ENCODE measurements at places on chromosomes 12 and 14.

- DNase-seq = no peak
Measured at GRCh38 chr14:47507861-47508260, 167.5 kb downstream of the MDGA2 start.

DNA sequence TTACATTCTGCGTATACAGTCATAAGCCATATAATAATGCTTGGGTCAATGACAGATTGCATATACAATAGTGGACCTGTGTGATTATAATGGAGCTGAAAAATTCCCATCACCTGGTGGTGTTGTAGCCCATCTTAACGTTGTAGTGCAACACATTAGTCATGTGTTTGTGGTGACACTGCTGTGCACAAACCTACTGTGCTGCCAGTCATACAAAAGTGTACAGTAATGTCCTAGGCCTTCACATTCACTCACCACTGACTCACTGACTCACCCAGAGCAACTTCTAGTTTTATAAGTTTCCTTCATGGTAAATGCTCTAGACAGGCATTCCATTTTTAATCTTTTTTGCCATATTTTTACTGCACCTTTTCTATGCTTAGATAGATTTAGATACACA lies 194.8 kb upstream of the SEL1L start:
- no peak for DNase-seq

DNA sequence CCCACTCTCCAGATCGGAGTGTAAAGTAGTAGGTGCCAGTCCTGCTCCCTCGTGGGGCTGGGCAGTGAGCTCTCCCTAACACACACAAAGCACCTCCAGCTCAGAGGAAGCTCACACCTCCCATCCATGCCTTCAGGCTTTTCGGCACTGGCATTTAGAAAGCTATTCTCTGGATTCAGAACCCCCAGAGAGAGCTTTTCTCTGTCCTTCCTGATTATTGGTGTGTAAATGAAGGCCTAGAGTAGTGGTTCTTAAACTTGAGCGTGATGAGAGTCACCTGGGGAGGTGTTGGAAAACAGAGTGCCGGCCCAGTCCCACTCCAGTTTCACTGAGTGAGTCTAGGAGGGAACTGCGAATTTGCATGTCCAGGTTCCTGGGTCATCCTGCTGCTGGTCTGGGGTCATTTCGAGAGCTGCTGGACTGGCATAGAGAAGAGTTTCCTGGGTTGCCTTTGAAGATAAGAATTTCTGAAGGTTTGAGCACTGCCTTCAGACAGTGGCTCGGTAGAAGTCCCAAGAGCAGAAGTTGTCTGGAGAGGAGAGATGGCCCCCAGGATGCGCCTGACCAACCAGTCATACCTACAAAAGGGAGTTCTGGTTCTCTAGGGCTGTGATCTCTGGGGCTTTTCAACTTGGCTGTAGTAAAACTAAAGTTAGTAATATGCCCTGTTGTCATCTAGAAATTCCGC lies 15.1 kb downstream of the CD9 start:
- DNase-seq = no peak

GRCh38 chr12:115403689-115404088 lies 719.7 kb upstream of the TBX3 start:
- DNase-seq = no peak

DNA sequence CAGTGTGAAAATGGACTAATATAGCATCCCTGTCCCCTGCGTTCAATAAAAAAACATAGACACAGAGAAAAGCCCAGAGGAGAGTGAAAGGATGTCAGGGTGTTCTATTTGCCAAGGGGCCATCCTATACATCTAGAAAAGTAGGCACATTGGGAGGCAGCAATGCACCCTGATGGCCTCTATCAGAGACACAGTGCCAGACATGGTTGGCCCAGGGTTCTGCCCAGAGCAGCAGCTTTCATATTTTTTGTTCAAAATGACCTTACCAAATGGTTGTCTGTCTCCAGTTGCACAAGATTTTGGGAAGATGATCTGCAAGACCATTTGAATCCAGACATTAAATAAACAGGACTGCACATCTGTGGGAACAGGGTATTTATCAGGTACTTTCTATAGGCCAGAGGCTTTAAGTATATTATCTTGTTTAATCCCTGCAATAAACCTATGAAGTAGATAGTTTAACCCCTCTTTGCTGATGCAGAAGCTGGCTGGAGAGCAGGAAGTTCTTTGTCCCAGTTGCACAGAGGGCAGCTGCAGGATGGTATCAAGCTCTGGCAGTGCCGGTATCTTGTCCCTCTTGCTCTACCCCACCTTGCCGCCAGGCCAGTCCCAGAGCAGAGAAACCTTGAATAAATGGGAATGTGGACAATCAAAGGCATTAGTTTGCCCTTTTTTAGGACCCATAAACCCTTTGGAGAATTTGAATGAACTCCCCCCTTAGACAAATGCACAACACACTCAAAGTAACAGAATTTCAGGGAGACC lies 171.8 kb upstream of the PWP1 start:
- DNase-seq = no peak

- DNase-seq = no peak
Measured at GRCh38 chr14:104641753-104642539, 37.4 kb upstream of the TMEM179 start.
